ENCODE measurements at places on chromosomes 4 and X.

GRCh38 chr4:85919200-85919887, 440.5 kb downstream of the MAPK10 start:
- no peak overlapping the region for H3K4me3 ChIP-seq
- no peaks in the 10 kb centered on the region for H3K27me3 ChIP-seq
- H3K36me3 ChIP-seq, result no peaks in the 10 kb centered on the region
- DNase-seq, result no peak
- no peaks in the 10 kb centered on the region for H3K4me1 ChIP-seq
- H3K27ac ChIP-seq, result no peak overlapping the region

DNA sequence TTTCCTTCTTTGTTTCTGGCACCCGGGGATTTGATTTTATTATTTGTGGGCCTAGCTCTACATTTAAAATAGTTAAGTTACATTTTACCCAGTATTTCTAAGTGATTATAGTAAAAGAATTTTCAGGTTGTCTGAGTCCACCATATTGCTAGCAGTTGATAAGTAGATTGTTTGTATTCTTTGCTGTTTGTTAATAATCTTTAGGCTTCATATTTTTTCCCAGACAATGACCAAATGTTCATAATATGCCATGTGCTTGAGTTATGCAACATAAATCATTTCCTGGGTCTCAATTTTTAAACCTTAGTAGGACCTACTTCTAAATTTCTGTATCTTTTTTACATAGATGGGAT, 127.3 kb downstream of the PHKA2 start:
- H3K4me1 ChIP-seq, result peaks cover 2% of the 10 kb centered on the region
- H3K27ac ChIP-seq, result no peak overlapping the region
- no peaks in the 10 kb centered on the region for H3K27me3 ChIP-seq
- no peak overlapping the region for H3K4me3 ChIP-seq
- no peaks in the 10 kb centered on the region for H3K36me3 ChIP-seq

GRCh38 chrX:103651151-103651773, 22.5 kb downstream of the TCEAL1 start:
- no peak for DNase-seq
- H3K4me1 ChIP-seq, result no peaks in the 10 kb centered on the region
- no peaks in the 10 kb centered on the region for H3K36me3 ChIP-seq
- no peak overlapping the region for H3K27ac ChIP-seq
- no peaks in the 10 kb centered on the region for H3K27me3 ChIP-seq
- H3K4me3 ChIP-seq, result no peak overlapping the region

DNA sequence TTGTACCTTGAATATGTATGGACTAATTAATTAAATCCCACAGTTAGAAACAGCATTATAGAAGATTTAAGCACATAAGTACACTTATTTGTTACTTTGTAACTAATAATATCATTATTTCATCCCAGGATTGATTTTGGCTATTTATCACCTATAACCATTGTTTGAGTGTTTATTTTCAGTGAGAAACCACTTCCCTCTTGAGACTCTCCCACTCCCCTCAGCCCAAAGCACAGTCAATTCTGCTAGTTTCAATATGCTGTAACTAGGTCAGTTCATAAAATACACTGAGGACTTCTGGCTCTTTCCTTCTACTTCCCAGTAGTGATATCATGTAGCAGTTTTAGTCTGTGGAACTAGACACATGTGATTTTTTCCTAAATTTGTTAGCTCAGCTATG, 16.3 kb downstream of the OFD1 start:
- no peaks in the 10 kb centered on the region for H3K27me3 ChIP-seq
- DNase-seq, result no peak
- no peak overlapping the region for H3K4me3 ChIP-seq
- H3K36me3 ChIP-seq, result peaks cover 7% of the 10 kb centered on the region
- H3K4me1 ChIP-seq, result peaks cover 25% of the 10 kb centered on the region

- peaks cover 58% of the 10 kb centered on the region for H3K27me3 ChIP-seq
- H3K4me1 ChIP-seq, result no peaks in the 10 kb centered on the region
- no peaks in the 10 kb centered on the region for H3K36me3 ChIP-seq
- no peak for DNase-seq
- H3K27ac ChIP-seq, result no peak overlapping the region
These were observed 1.1 kb upstream of the PDLIM3 start for GRCh38 chr4:185536411-185536709.

DNA sequence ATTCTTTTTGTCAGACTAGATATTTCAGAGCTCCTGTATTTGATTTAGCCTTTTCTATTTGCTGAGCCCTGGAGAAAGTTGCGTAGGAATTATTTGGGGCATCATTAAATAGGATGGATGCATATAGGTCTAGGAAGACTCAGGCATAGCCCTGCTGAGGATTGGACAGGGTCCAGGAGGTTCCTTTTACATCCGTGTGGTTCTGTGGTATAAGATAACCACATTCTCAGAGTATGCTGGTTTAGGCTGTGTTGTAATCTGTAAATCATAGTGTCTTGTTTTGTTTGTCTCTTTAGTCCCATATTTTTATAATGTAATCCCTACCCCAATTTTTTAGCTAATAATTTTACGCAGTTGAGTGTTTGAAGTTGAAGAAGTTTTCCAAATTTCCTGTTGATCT, 513.7 kb downstream of the RPA4 start:
- H3K4me1 ChIP-seq, result no peaks in the 10 kb centered on the region
- peaks cover 4% of the 10 kb centered on the region for H3K36me3 ChIP-seq
- H3K27me3 ChIP-seq, result no peaks in the 10 kb centered on the region
- DNase-seq, result no peak

GRCh38 chr4:172740434-172740833, 428.2 kb upstream of the GALNT7 start:
- no peak overlapping the region for H3K27ac ChIP-seq
- H3K36me3 ChIP-seq, result no peaks in the 10 kb centered on the region
- H3K27me3 ChIP-seq, result no peaks in the 10 kb centered on the region
- H3K4me3 ChIP-seq, result no peak overlapping the region

- H3K4me3 ChIP-seq, result no peak overlapping the region
- H3K36me3 ChIP-seq, result no peaks in the 10 kb centered on the region
- no peaks in the 10 kb centered on the region for H3K4me1 ChIP-seq
- DNase-seq, result no peak
These were observed 125.8 kb downstream of the PPEF1 start for GRCh38 chrX:18833071-18833731.

DNA sequence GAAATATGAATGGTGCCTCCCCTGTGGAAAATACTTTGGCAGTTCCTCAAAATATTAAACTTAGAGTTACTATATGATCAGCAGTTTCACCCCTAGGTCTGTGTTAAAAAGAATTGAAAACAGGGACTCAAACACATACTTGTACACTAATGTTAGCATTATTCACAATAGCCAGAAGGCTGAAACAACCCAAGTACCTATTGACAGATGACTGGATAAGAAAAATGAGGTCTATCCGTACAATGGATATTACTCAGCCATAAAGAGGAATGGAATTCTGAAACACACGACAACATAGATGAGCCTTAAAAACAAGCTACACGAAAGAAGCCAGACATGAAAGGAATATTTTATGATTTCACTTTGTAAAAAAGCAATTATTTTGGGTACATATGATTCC, 54.9 kb downstream of the PGRMC2 start:
- H3K4me3 ChIP-seq, result no peak overlapping the region
- no peak for DNase-seq
- no peaks in the 10 kb centered on the region for H3K4me1 ChIP-seq
- H3K27ac ChIP-seq, result no peak overlapping the region

GRCh38 chr4:71303287-71303686, 35.5 kb upstream of the SLC4A4 start:
- no peaks in the 10 kb centered on the region for H3K4me1 ChIP-seq
- H3K36me3 ChIP-seq, result no peaks in the 10 kb centered on the region
- no peak overlapping the region for H3K27ac ChIP-seq
- no peak for DNase-seq

Data from CD14-positive monocyte (primary cell).